ENCODE measurements at places on chromosomes 7 and 10. TPM values are rescaled to one million over a fixed set of nuclear protein-coding genes. Genes with fewer than 3 reads are reported as not detected.

Gene SLC26A3
- not detected for total RNA-seq

- no peak for DNase-seq
Observed at GRCh38 chr7:6182993-6183392, 89.4 kb downstream of the CYTH3 start.

DNA sequence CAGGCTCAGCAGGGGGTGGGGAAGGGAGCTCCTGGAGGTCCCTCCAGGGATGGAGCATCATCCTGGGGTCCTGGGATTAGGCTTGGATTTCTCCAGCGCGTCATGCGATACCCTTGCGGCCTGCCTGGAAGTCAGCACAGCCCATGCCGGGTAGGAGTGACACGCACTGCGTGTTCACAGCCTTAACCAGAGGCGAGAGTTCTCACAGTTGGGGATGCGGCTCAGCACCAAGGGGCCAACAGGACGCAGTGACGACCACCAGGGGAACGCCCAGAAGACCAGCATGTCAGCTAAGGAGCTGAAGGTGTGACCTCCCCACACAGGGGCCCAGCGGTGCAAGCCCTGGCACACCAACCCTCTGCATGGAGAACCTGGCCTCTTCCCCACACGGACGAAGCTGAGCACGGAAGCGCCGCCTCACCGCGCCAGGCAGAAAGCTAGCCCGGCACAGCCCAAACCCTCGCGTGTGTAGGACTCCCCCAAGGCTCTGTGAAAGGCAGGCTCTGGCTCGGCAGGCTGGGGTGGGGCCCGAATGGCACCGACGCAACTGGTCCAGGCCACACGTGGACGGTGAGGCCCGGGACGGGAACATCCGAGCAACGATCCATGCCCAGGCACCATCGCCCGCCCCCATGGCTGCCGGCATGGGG, 198.6 kb downstream of the ELFN1 start:
- no peak for DNase-seq

GRCh38 chr10:102451105-102451969, at the start of gene C10orf95:
TSS of gene C10orf95 (minus strand) at chr10:102451543. CDS start at chr10:102451093, 450 bp downstream.
- DNase-seq, result no peak

Measured in thoracic aorta (tissue), 2 donors.